ENCODE measurements at places on chromosomes 7 and 10.

DNA sequence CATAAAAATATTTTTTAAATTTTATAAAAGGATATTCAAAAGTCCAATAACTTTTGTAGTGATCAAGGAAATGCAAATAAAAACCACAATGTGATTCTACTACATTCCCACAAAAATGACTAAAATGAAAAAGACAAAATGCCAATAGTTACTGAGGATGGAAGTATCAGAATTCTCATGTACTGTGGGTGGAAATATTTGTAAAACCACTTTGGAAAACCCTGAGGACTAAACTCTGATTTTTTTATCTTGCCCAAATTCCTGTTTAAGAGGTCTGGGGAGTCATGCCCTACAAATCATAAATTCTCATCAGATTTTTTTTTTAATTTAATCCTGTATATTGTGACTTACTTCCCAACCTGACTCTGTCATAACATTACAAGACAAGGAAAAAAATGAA is 9.8 kb upstream of the SEMA3D start:
- DNase-seq = no peak

DNA sequence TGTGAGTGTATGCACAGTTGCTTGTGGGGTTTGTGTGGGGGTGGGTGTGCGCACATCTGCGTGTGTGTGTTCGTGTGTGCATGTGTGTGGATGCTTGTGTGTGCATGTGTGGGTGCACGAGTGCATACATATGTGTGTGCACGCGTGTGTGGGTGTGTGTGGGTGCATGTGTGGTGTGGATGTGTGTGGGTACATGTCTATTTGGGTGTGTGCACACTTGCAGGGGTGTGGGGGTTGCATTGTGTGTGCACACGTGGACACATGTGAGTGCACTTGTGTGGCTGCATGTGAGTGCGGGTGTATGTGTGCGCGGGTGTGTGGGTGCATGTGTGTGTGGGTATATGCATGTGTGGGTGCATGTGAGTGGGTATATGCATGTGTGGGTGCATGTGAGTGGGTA is 73.7 kb downstream of the NKX6-2 start:
- no peak for DNase-seq

DNA sequence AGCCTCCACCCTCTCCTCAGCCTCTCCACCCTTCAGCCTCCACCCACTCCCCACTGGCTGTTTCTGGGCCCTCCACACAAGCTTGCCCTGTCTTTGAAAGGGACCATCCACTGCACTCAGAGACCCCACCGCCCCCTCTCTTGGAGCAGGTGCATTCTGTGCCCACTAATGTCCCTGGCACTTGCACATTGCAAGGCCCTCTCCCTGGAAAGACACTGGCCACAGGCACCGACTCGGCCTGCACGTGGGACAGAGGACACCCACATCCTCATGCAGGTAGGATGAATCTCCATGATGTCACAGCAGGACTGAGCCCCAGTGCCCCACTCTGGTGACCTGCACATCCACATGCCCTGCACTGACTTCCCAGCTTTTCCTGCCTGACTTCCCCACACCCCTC is 36.8 kb upstream of the EBF3 start:
- no peak for DNase-seq

GRCh38 chr10:112526139-112526538 is 79.1 kb downstream of the VTI1A start:
- no peak for DNase-seq

- DNase-seq = no peak
Observed at GRCh38 chr7:102918845-102919244, 6.0 kb downstream of the LRRC17 start.

GRCh38 chr7:20312562-20312961 is 18.1 kb upstream of the ITGB8 start:
- DNase-seq = no peak

DNA sequence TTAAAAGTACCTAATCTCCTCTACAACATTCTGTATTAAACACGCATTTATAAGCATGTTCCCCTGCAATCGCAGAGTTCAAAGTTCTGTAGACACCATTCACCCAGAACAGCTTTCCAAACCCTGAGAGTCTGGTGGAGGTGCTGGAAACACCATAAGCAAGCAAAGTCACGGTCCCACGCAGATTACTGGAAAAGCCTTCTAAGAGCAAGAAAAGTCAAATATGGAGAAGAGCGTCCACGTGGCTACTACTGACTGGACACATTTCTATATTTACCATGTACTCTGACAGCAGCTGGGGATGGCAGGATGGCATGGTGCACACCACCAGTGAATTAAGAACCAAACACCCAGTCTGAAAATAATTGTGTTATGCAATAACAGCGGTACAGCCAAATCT is 97.7 kb downstream of the PARD3 start:
- no peak for DNase-seq

GRCh38 chr7:50793120-50793946 is 10.6 kb upstream of the GRB10 start:
- DNase-seq = peak; percentile 30

- DNase-seq = no peak
Observed at GRCh38 chr7:112580717-112581435, 100.1 kb downstream of the LSMEM1 start.

GRCh38 chr7:121397822-121398221 is 1.7 kb upstream of the FAM3C start:
- DNase-seq = no peak

GRCh38 chr7:27840313-27840712 is 100.4 kb downstream of the TAX1BP1 start:
- peak; percentile 28 for DNase-seq

GRCh38 chr10:29960261-29960660 is 99.1 kb downstream of the JCAD start:
- no peak for DNase-seq

DNA sequence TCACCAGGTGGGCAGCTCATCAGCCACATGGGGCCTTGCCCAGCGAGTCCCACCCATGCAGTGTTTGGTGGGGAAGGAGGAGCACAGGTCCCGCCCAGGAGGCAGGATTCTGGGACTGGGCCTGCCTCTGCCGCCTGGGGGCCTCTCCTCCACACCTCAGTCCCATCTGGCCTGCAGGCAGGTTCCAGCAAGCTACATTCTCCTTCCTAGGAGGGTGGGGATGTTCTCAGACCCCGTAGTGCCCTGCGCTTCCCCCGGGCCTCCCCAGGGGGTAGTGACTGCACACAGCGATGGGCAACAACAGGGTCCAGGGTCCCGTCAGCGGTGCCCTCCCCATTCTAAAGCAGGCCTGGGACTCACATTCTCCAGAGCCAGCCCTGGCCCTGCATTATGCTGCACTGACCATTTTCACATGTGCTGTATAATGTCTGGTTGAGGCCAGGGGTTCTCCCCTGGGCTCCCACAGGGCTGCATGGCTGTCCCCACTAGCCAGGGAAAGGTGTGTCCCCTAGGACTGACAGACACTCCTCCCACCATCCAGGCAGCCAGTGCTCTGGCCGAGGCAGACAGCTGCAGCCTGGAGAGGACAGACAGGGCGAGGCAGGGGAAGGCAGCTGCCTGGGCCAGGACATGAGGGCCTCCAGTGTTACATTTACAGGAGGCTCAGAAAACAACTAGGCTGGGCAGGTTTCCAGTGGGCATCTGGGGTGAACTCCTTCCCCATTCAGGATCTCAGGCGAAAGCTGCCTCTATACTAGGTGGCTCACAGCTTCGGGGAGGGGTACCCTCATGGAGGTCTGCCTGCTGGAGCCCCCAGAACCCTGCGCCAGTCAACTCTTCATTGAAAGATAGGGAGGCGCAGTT is 9.3 kb downstream of the RASGEF1A start:
- DNase-seq = no peak

DNA sequence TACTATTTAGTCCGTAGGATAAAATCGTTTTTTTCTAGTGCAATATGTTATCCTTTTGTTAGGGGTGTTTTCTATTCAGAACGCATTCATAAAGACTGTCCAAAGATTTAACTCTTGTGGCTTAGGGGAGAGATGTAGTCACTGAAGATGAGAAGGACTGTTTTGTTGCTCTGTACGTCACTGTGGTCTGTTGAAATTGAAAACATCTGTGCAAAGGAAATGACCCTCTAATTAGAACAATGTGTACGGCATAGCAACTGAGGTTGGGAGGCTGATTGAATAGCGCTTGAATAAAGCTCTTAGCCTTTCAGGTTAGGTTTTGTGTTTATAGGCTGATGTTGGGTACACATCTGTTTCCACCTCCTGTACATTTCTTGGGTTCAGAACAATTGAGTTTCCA is 453.4 kb upstream of the AKR1E2 start:
- DNase-seq = no peak

- DNase-seq = peak; percentile 26
Observed at GRCh38 chr7:34675749-34676374, 17.8 kb downstream of the NPSR1 start.

GRCh38 chr7:142303650-142304049 is 45.8 kb upstream of the PRSS58 start:
- DNase-seq = peak; percentile 61

DNA sequence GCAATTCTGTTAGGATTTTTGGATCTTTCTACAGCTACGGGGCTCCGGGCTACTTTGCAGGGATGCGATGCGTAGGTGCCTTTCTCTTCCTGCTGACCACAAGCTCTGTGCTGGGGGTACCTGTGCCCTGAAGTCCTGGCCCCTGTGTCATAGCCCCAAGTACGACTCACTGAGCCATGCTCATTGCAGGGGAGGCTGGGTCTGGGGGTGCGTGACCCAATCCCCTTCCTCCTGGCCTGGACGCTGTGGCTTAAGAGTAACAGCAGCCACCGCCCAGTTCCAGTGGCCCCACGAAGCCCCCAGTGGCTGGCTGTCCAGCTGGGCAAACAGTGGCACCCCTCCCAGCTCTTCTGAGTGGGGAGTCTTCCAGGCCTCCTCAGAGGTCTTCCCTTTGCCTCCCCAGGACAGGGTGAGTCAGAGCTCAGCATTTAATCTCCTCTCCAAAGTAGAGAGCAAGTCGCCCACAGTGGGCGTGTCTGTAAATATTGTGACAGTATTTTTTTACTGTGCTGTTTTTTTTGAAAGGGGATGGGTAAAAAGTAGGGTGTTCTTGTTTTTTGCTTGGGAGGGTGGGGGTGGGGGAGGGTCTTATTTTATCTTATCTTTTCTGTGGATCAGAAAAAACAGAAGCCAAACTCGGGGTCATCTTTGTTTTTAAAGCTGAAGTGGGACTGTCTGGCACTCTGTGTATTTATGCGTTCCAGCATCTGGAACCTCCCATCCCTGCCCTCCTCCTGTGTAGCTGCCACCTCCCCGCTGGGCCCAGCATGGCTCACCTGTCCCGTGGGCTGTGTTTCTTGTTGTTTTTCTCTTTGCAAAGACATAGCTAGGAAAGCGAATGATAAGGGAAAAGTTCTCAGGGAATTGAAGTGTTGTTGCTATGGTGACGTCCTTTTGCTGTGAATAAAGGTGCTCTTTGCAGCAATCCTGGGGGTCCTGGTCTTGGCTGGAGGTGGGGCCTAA is 8.2 kb downstream of the LFNG start:
- DNase-seq = peak; percentile 56

- DNase-seq = no peak
Observed at GRCh38 chr10:49632406-49633317, 18.8 kb downstream of the CHAT start.

DNA sequence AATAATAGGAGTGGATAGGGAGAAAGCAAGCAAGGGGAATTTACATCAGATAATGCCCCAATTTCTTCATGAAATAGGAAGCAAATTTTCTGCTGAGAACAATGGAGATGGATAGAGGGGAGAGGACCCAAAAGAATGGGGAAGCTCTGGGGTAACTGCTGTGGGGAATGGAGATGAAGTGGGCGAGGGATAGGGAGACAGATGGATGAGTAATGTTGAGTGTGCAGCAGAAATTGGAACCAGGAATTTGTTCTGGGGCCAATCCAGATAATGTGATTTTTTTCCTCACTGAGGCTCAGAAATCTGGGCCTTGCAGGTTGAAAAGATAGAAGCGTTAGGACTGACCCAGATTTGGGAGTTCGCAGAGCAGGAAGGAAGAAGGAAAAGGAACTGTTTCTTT is 24.5 kb upstream of the MRC1 start:
- no peak for DNase-seq

DNA sequence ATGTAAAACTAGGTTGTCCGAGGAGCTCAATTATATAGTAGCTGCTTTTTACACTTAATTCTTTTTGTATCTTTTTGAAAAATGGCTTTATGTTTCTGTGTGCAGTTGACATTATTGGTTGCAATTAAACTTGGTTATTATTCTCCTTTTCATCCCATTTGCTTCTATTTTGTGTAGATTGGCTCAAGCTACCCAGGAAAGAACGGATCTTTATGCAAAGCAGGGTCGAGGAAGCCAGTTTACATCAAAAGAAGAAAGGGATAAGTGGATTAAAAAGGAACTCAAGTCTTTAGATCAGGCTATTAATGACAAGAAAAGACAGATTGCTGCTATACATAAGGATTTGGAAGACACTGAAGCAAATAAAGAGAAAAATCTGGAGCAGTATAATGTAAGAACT is 16.5 kb downstream of the SMC3 start:
- no peak for DNase-seq

- no peak for DNase-seq
Observed at GRCh38 chr7:148611692-148612091, 21.1 kb downstream of the C7orf33 start.

DNA sequence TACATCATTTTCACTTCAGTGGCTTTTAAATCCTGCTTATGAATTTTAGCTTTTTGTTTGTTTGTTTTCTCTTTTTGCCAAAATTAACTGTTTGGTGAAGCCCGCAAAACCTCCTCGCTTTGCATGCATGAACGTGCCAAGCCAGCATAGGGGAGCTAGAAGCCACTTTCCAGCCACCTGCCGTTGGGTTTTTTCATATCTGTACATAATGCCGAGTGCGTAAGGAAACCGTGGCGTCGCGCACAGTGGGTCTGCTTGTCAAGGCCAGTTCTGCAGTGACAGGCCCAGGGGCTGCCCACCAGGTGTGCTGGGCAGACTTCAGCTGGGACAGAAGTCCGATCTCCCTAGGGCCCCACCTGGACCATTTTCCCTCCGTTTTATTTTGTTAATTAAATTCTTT is 41.1 kb downstream of the WIPI2 start:
- DNase-seq = no peak

- DNase-seq = no peak
Observed at GRCh38 chr7:36154255-36155212, 1.5 kb downstream of the EEPD1 start.

- no peak for DNase-seq
Observed at GRCh38 chr7:118184565-118184940, 589 bp downstream of the LSM8 start.

DNA sequence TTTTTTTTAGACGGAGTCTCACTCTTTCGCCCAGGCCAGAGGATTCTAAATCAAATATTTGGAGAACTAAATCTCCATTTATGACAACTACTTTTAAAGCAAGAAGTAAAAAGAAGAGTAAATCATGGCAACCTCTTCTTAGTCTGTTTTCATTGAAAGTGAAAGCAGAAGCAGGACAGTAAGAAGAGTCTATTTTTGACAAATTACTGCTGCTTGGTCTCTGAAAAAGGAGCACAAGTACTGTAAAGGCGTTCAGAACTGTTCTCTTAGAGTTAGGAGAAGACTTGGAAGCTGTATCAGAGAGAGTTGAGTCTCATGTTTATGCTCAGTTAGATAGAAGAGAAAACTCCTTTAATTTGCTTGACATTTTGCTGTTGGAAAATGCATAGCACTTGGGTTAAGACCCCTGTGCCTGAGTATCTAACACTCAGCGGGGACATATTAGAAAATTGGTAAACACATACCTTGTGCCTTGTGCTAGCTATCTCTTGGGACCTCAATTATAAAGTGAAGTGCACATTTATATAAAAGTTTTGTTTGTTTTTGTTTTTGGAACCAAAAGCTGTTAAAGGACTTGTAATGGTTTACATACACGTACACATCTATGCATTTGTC is 433.0 kb downstream of the ANKRD7 start:
- no peak for DNase-seq

All from CD4-positive, alpha-beta T cell treated with Interleukin-17A for 1 hour (primary cell).